Kasumi-1 (cell line): ENCODE measurements at places on chromosomes 3 and 15.

DNA sequence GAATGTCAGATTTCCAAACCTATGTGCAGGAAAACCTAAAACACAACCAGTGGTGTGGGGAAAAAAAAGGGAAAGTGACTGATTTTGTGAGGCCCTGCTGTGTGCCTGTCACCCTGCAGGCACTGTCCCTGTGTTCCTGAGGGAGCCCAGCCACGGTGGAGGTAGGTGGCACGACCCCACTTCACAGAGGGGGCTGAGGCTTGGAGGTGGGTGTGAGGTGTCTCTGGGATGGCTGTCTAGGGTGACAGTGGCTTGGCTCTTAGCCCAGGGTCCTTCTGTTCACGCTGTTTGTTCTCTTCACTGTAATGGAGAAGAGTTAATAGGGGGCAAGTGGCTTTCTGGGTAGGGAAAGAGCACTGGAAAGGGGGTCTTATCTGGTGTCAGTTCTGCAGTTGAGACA lies 22.6 kb downstream of the RASGRF1 start:
- no peak for DNase-seq

DNA sequence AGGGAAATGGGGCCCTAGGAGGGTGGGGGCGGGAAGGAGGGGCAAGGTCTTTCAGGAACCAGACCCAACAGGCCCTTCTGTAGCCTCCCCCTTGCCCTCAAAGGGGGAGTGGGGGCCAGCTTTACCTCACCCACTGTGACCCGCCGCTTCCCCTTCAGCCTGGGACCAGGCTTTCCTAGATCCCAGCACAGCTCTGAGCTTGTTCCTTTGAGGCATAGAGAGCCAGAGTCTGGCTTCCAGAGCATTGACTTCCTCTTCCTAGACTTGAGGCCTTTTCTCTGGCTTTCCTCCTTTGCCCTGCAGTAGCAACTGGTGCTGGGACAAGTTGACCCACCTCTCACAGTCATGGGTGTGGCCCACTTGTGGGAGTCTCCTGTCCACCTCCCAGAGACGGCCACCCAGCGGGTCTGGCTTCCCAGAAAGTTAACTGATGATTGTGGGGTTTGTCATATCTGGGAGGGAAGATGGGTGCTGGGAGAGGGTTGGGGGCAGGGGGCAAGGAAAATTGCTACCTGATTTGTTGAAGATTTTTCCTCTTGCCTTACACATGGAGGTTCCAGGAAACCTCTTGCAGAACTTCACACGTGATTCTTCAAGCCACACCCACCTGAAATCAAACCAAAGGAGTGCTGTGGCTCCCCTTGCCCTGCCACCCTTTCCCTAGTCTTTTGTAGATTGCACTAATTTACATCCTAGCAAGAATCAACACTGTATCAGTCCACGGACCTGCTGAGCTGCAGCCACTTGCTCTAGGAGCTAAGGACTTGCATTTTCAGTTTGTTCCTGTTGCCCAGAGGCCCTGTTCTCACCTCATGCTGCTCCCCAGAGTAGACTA lies 4.1 kb upstream of the CHST14 start:
- no peak for DNase-seq

GRCh38 chr15:69497667-69498066 lies 45.0 kb downstream of the RPLP1 start:
- DNase-seq = no peak

- DNase-seq = no peak
These were observed 181.1 kb downstream of the LRTM1 start for GRCh38 chr3:54746722-54747121.

DNA sequence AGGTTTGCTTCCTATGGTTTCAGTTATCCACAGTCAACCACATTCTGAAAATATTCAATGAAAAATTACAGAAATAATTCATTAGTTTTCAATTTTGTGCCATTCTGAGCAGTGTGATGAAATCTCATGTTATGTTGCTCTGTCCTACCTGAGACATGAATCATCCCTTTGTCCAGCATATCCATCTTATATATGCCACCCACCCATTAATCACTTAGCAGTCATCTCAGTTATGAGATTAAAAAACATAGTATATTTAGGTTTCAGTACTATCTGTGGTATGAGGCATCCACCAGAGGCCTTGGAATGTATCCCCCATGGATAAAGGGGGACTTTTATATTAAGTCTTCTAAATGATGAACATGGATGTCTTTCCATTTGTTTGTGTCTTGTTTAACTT lies 64.7 kb upstream of the PROK2 start:
- DNase-seq = no peak

DNA sequence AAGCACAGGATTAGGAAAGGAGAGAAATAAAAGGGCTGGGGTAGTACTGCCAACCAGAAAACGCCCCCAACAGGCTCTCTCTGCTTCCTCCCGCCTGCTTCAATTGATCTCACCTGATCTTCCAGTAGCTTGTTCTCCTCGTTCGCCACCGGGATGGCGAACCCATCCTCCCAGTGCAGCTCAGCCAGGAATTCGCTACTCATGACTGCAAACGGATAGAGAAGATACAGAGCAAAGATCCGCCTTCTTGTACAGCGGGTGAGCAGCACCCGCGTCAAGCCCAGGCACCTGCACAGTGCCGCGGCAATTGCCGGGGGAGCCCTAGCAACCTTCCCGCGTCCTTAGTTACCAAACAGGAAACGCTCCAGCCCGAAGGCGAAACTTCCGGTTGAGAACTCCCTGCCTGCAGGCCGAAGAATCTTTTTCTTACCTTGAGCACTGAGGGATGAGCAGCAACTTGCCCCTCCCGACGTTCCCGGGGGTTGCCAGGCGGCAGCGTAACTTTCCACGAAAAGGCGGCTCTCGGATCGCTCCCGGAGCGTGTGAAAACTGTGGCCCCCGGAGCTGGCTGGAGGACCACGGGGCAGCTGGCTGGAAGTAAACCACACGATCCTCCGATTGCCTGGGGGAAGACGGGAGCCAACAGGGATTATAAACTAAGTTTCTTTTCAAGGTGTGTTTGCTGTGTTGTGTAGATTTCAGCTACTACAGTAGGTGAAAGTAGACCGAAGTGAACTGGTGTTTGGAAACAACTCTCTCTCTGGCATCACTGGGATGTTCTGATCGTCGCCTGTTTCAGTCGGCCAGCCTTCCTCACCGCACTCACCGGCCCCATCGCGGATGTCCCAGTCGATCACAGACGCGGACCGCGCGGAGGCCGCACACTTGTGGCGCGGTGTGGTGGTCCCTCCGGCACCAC lies at the start of gene CCDC39:
Gene CCDC39, minus strand, starts transcription at position 312 of the 919 bp plus-strand sequence. Its CDS starts 109 bp downstream, at position 203.
- DNase-seq = no peak

DNA sequence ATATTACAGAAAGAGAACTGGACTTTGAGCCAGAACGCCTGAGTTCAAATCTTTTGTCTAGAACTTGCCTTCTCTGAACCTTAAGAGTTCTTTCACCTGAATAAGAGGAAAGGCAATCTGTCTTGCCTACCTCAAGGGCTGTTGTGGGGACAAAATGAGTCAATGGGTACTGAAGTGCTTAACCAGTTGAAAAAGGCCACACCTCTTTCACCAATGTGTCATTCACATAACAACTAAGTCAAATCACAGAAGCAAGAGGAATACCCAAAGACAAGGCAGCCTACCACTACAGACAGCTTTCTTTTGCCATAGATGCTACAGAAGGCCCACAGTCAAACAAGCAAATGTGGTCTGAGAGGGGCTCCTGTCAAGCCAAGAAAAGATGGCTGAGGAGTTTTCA lies 39.7 kb downstream of the NBEAL2 start:
- DNase-seq = no peak

DNA sequence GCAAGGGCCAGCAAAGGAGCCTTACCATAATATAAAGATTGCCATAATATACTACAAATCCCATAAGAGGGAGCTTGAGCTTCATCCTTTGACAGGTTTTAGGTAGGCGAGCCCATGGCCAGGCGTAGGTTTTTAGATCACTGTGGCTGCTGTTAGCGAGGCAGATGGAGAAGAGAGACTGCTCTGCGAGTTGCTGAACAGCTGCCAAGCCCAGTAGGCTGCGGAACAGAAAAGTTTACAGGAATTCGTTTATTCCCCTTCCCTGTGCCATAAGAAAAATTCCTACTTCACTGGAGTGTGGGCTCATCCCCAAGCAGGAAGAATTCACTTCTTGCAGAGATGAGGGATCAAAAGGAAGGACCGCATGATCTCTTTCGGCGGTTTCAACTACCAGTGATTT lies 30.5 kb downstream of the TMED3 start:
- no peak for DNase-seq

DNA sequence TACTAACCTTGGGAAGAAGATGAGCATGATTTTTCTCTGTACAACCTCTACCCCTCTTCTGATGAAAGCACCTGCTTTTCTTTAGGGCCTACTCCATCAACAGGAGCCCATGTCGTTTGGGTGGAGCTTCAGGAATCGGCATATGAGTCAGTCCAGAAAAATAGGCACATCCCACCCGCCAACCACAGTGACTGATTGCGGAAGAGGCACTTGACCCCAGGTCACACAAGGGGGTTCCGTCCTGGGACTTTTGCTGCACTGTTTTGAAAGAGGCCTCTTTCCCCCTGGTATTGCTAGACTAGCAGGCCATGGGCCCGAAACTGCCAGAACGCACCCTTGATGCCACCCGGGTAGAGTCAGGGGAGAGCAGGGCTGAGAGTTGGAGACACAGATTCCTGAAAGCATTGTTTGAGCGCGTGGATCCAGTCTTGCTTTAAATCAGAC lies 19.3 kb upstream of the NRROS start:
- DNase-seq = no peak

- DNase-seq = peak; percentile 40
These were observed 5.7 kb upstream of the MAPK6 start for GRCh38 chr15:52013151-52013791.

GRCh38 chr3:158403013-158403412 lies 168.0 kb upstream of the MLF1 start:
- no peak for DNase-seq

GRCh38 chr15:94470492-94470891 lies 239.1 kb downstream of the MCTP2 start:
- DNase-seq = no peak

- no peak for DNase-seq
These were observed 98.3 kb upstream of the SELENOK start for GRCh38 chr3:53989946-53990345.

DNA sequence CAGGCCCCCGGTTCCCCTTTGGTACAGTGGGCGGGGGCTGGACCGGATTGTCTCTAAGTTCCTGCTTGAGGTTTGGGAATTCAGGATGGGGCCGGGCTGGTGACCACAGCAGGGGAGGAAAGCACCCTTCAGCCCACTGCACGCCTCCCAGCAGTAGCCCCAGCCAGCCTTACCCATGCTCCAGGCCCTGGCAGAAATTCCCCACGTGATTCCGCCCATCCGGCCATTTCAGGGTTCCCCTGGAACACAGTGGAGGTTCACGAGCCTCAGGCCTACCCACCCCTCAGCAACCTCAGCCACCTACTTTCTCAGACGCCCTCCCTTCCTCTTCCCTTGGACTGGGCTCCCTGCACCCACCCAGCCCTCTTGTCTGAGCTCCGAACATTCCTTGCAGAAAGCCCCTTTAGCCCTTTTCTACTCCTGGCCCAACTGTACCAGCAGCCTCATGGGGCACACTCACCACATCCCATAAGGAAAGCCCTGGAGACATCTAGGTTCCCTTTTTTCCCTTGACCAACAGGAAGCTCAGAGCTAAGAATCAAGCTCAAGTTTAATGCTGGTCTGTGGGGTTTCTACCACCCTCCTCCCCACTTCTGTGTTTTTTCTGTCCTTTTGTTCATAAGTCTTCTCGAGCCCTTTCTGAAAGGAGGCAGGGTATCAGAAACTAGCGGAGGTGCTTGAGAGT lies 11.5 kb downstream of the ALS2CL start:
- DNase-seq = peak; percentile 42
